ENCODE measurements at places on chromosomes 6 and 20. TPM values are rescaled to one million over a fixed set of nuclear protein-coding genes. Genes with fewer than 3 reads are reported as not detected.

ARG1 gene
- total RNA-seq = 1.2 TPM

GPR6 gene
- total RNA-seq = 0.74 TPM

ARMC12 gene
- total RNA-seq = 0.25 TPM

MRAP2 gene
- total RNA-seq = 2.5 TPM

SIGLEC1 gene
- 0.25 TPM for total RNA-seq

CTCFL gene
- not detected for total RNA-seq

HCK gene
- 2.5 TPM for total RNA-seq

PLN gene
- total RNA-seq = 0.74 TPM

SCUBE3 gene
- total RNA-seq = 1.7 TPM

NKX2-4 gene
- not detected for total RNA-seq

XKR7 gene
- 11.3 TPM for total RNA-seq

HTR1E gene
- total RNA-seq = not detected

SLC17A3 gene
- not detected for total RNA-seq

C6orf15 gene
- not detected for total RNA-seq

ATRN gene
- 58.3 TPM for total RNA-seq

CLDN20 gene
- total RNA-seq = not detected

OTOR gene
- total RNA-seq = under 0.01 TPM

PMEPA1 gene
- total RNA-seq = 5.9 TPM

HTR1B gene
- 2.2 TPM for total RNA-seq

RBM24 gene
- total RNA-seq = 26.1 TPM

OSTM1 gene
- total RNA-seq = 22.1 TPM

AIF1 gene
- 5.7 TPM for total RNA-seq

SLC24A3 gene
- total RNA-seq = 21.4 TPM

DPPA5 gene
- not detected for total RNA-seq

SAMHD1 gene
- 28.5 TPM for total RNA-seq

PRKN gene
- total RNA-seq = 6.1 TPM

ARMH2 gene
- total RNA-seq = not detected
